GM12878 (cell line): ENCODE measurements at places on chromosomes 7 and 10. TPM values are rescaled to one million over a fixed set of nuclear protein-coding genes. Genes with fewer than 3 reads are reported as not detected.

STRIP2 gene
- polyA plus RNA-seq: 1.3 and 3.0 TPM in 2 replicates

ZNF775 gene
- polyA plus RNA-seq: 0.66 and 1.4 TPM in 2 replicates

MLLT10 gene
- polyA plus RNA-seq: 13.8 and 14.0 TPM in 2 replicates

PHYH gene
- polyA plus RNA-seq: 9.5 and 10.3 TPM in 2 replicates

DPYSL4 gene
- not detected in 2 replicates for polyA plus RNA-seq

TMEM270 gene
- polyA plus RNA-seq: not detected in 2 replicates

SPDYE11 gene
- polyA plus RNA-seq: 0.94 and 1.8 TPM in 2 replicates

NEUROD6 gene
- not detected in 2 replicates for polyA plus RNA-seq

CTTNBP2 gene
- not detected in 2 replicates for polyA plus RNA-seq

PRPS1L1 gene
- not detected in 2 replicates for polyA plus RNA-seq

FAM180A gene
- polyA plus RNA-seq: not detected in 2 replicates

MRC1 gene
- not detected in 2 replicates for polyA plus RNA-seq

TAS2R4 gene
- polyA plus RNA-seq: 0.19 TPM in 1 of 2 replicates, not detected in the other
